Prostate gland (tissue), 2 donors: ENCODE measurements at places on chromosomes 6 and 20. TPM values are rescaled to one million over a fixed set of nuclear protein-coding genes. Genes with fewer than 3 reads are reported as not detected.
A peak's percentile ranks its signal among the peaks of the same experiment; 100 is the strongest.

DNA sequence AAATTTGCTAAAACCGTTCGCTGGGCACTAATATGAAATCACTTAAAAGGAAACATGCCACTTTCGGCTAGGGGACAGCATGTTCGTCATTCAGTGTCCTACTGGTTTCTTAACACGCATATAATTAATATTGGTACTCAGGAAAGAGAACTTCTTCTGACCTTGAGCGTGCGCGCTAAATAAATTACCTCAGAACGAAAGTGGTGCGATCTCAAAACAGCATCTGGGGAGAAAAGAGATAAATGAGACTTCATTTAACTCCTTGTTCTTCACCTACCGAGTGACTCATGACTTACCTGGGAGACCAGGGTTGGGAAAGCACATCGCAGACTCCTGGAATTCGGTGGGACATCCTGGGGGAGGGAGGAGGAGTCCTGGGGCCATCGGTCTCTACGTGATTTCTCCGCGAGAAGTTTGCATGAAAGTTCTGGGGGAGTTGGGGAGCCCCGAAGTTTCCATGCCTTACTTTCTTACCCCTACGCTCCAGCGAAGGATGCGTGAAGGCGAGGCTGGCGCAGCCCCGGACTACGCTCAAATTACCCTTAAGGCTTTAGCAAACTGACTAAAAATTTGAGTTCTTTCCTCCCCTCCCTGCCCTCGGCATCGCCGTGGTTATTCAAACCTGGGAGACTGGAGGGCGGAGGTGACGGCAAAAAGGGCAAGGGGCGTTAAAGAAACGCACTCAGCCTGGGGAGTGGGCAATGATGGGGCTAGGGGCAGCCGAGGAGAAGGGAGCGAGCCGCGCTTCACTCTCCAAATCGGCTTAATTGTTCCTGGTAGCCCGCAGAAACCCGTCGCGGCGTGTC, 1.1 kb upstream of the BEND6 start:
- no peaks in the 10 kb centered on the region for H3K4me1 ChIP-seq
- H3K36me3 ChIP-seq, result no peaks in the 10 kb centered on the region
- no peak for DNase-seq
- H3K27me3 ChIP-seq, result no peaks in the 10 kb centered on the region
- peak overlapping the region; percentile 50 for H3K27ac ChIP-seq
- peak overlapping the region; percentile 50 for H3K4me3 ChIP-seq

- no peak for DNase-seq
- H3K4me1 ChIP-seq, result no peaks in the 10 kb centered on the region
- H3K4me3 ChIP-seq, result no peak overlapping the region
- H3K27me3 ChIP-seq, result no peaks in the 10 kb centered on the region
Measured at GRCh38 chr6:44696686-44697085, 309.2 kb downstream of the CDC5L start.

DNA sequence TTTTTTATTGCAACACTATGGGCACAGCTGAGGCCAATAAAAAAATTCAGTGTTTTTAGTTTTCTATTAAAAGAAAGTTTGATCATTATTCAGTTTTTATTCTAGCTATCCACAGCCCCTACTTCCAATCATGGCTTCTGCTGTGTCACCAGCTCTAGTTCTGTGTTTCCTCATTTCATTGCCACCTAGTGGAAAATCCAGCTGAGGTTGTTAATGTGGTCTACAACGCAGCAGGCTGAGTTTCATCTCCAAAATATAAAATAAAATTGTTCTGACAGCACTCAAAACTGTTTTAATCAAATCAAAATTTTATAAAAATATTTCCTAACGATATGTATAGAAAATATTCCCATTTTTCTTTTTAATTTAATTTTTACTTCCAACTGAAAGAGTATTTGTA, 13.6 kb downstream of the COL9A1 start:
- H3K36me3 ChIP-seq, result no peaks in the 10 kb centered on the region
- H3K4me3 ChIP-seq, result no peak overlapping the region
- H3K27me3 ChIP-seq, result no peaks in the 10 kb centered on the region
- DNase-seq, result no peak
- H3K27ac ChIP-seq, result no peak overlapping the region
- H3K4me1 ChIP-seq, result no peaks in the 10 kb centered on the region

DNA sequence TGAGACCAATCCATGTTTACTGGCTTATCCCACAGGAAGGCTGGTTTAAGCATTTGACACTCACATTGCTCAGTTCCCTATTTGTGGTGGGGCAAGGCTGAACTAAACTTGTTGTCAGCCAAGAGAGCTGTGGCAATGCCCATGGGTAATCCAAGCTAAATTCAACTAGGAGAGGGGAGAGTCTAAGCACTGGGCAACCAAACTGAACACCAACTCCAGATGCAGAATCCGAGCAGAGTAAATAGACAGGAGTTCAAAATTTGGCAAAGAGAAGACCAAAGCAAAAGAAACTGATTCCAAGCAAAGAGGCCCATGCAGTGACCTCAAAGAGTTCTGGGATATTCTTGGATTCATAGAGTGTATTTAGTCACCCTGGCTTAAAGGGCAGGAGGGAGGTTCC, 106.5 kb upstream of the NT5E start:
- H3K4me3 ChIP-seq, result no peak overlapping the region
- H3K27ac ChIP-seq, result no peak overlapping the region
- DNase-seq, result no peak
- H3K4me1 ChIP-seq, result no peaks in the 10 kb centered on the region

The TRPC4AP gene
- total RNA-seq, result 65.4 TPM

The APMAP gene
- total RNA-seq, result 70.5 TPM
